Stimulated activated CD4-positive, alpha-beta T cell treated with anti-CD3 and anti-CD28 coated beads, Interleukin-2, amount 100 ng/mL, for 48 hours (primary cell): ENCODE measurements at places on chromosomes 4 and X.

DNA sequence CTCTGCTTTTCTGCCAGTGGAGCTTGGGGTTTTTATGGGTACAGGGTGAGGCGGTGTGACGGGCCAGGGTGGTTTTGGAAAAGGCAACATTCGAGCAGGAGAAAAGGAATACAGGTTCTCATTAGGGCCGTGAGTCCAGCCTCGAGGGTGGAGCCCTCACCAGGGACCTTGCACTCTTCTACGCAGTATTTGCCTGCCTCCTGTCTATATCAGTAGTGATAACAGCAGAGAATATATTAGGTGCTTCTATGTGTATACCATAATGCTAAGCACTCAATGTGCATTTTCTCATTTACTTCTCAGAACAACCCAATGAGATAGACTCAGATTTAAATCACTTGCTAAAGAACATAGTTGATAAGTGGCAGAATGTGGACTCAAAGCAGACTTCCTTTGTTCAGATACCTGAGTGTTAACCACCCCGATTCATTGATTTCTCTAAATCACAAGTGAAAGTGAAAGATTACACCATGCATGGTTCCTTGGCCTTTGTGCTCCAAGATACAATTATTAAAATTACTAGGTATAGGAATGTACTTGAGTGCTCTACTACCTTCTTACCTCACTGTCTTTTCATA, 403.9 kb downstream of the PCDH7 start:
- DNase-seq, result no peak

- DNase-seq, result no peak
Observed at GRCh38 chr4:42554072-42554471, 102.8 kb downstream of the ATP8A1 start.

- DNase-seq, result no peak
Observed at GRCh38 chr4:128868758-128869157, 59.3 kb downstream of the JADE1 start.

GRCh38 chrX:130262231-130262630, 6.5 kb downstream of the ZNF280C start:
- DNase-seq, result no peak

DNA sequence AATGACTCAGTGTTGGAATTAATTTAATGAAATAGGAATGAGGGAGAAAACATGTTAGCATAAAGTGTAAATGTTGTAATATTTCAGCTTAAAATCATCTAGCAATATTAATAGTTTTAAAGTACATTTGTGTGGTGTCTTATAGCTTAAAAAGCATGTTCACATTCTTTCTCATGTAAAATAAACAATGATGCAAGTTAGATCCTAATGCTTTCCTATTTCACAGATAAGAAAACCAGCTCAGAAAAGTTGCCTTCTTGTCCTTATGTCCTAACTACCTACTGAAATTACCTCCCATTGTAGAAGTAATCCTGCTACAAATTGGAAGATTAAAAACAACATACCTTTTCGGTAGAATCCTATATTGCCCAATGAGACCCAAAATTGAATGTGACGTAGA, 40.9 kb upstream of the PRDM8 start:
- DNase-seq, result no peak

DNA sequence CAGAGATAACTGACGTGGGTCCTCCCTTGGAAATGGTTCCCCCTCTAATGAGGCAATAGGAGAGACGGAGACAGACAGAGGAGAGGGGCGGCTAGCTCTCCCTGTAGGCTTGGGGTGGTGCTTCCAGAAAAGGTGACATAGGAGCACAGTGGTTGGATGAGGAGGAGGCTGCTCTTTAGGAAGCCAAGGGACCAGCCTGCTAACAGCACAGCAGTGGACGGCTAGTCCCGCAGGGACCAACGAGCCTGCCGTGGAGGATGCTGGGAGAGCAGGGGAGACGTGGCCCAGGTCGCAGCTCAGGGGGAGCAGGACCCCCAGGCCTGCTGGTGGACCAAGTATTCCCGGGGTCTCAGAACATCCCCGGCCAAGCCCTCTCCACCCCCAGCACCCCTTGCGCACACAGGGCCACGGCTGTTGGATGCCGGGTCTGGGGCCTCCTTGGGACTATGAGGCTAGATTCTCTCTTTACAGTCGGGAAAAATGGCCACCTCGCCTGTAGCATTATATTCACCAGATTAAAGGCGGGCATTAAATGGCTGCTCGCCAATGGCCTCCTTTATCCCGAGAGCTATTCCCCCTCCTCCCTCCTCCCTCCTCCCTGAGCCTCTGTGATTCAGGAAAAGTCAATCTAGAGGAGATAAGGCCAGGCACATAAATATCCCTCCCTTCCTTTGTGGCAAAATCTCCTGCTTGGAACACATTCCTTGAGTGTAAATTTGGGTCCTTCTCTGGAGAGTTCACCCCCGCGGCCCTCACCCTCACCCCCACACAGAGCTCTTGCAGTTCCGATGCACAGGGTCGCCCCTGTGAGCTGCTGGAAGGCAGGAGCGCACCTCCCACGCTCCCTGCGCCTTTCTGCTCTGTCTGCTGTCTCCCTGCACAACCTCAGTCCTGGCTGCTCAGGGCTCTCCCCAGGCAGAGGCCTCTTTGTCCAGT, 30.5 kb upstream of the NSG1 start:
- DNase-seq, result no peak

DNA sequence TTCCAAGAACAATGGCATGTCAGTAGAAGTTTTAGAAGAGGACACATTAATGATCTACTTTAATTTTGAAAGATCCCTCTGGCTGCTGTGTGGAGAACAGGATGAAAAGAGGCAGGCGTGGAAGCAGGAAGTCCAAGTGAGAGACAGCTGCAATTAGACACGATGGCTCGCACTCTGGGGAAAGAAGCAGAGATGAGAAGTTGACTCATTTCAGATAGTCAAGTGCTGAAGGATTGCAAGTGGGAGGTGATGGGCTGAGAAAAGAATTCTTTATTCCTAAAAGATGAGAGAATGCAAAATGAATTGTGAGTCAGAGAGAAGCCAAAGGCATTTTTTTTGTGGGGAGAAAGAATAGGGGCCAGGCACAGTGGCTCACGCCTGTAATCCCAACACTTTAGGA, 16.5 kb downstream of the RXFP1 start:
- DNase-seq, result no peak

DNA sequence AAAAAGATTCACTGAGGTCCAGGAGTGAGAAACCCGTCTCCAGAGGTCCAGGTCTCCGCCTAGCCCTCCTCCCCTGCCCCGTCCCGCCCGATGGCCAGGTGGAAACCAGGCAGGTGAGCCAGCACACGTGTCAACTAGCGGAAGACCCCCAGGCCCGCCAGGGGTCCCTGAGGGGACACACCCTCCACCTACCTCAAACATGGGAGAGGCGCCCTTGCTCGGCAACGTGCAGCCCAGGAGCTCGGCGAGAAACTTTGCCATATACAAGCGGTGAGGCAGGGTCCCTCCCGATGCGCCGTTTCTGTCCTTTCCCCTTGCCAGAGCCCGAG, 330.0 kb downstream of the HNRNPD start:
- DNase-seq, result no peak

GRCh38 chrX:41384051-41384705, 50.2 kb downstream of the DDX3X start:
- peak; percentile 24 for DNase-seq

DNA sequence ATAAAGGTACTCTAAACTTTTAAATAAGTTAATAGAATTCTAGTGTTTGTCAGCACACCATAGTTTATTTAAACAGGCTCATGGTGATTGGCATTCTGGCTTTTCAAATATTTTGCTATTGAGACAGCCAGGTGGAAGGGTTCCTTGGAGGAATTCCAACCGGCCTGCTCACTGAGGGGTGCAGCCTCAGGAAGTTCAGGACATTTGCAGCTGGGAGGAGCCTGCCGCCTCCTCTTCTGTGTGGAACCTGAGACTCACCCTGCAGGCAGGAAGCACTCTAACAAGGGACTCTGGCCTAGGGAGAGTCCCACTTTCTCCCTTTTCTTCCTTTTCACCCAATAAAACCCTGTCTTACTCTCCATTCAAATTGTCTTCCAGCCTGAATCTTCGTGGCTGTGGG, 1328.0 kb downstream of the FSTL5 start:
- no peak for DNase-seq

DNA sequence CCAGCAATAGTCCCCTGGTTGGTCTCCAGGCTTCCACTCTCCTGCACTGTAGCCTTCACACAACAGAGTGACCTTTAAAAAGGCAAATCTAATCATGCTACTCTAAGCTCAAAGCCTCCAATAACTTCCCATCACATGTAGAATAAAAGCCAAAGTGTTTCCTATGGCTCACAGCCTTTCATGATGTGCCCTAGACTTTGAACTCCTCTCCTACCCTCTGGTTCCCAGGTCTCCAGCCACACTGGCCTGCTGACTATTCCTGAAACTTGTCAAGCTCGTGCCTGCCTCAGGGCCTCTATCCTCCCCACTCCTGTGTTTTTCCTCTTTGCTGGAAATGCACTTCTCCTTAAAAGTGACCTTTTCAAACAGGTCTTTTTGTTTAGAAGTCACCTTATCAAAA, 3.1 kb downstream of the MANBA start:
- DNase-seq, result no peak

- no peak for DNase-seq
Observed at GRCh38 chr4:53011259-53011905, 149.3 kb downstream of the RASL11B start.

DNA sequence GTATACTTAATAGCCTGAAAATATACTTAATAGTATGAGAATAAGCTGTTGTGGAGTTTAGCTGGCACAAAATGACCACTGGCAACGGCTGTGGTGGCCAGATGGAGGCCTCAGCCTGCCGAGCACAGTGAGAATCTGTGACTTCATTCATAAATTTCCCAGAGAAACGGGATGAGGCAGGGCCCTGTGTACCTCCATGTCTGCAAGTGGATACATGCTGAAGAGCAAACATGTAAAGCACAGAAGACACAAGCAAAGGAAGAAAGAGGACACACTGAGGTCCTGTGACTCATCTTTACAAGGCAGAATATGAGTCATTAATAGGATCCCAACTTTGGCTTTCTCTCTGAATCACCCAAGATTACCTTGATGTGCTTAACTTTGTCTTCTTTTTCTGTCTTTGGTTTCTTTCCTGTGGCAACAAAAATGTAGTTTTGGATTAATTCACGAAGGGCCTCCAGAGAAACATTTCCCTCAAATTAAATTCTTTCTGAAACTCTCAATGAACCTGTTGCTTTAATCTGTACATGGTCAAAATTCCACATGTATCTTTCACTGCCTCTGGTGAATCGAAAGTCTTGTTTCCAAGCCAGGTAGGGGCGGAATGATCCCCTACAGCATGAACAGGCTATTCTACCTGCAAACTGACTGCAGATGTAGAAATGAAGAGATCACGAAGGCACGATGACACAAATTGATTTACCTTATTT, 56.4 kb downstream of the IRF2 start:
- DNase-seq, result no peak

- no peak for DNase-seq
Observed at GRCh38 chr4:86596807-86597206, 2.7 kb downstream of the PTPN13 start.

DNA sequence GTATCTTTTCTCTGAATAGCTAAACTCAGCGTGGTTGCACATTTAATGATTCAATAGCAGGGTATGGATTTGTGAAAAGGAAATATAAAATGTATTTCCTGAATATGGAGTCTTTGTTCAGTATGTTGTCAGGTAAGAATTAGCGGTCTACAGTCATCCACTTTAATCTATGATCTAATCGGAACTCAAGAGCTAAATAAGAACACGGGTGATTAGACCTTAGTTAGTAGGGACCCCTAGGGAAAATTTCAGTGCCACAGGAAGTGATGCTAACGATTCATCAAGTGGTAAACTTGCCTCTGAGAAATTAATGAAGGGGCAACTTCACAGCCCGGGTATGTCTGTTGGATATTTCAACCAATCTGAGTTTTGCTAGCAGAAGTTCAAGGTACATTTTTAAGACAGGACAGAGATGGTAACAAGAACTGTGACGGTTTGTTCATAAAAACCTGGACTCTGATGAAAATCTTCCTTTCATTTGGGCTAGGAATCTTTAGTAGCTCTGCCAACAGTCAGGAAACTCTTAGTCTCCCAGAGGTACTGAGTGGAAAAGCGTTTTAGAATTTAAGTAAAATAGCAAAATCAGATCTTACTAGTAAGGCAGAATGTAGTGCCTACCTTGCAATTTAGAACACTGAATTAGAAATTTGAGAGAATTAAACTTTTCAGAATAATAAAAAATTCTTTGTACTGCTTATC, 47.1 kb downstream of the PCDH7 start:
- no peak for DNase-seq
